ENCODE measurements at places on chromosomes 1 and 21.
A peak's percentile ranks its signal among the peaks of the same experiment; 100 is the strongest.

GRCh38 chr1:33986390-33987095, 122.7 kb downstream of the HMGB4 start:
- peak; percentile 81 for DNase-seq

DNA sequence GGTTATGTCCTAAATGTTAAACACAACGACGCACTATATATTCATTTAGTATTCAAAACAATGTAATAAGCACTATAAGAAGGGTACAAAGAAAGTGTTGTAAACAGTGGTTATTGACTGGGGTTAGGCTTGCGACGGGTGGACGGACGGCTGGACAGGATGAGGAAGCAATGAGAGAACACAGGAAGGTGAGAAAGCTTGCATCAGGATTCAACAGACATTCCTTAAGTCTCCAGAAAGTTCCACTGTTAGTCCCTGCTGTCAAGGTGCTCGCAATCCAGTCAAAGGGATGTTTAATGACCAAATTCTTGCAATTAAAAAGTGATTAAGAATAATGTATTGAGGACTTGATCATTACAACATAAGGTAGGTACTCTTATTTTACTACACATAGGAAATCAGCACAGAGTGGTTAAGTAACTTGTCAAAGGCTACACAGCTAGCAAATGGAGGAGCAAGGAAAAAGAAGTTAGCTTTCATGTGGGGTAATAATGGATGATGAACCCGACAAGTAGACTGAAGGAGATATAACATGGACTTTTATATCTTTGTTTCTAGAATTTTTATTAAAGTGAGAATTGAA, 994 bp upstream of the ACBD6 start:
- DNase-seq: no peak

- DNase-seq: no peak
These were observed 173.8 kb downstream of the RASAL2 start for GRCh38 chr1:178267646-178268094.

DNA sequence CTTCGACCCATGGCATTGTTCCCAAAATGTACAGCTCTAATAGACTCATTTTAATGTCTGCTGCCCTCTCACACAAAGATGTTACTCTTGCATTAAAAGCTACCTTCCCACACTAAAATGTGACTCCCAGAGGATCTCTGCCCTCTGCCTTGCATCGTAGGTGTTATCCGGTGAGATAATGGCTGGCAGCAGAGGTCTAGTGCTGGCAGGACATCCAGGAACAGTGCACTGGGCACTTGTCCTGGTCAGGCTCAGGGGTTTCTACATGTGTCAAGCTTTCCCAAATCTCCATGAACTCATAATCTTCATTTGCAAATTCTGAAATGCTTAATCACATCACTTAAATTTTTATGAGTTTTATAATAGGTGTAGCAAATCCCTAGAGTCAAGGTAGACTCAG, 310.6 kb downstream of the LRRIQ3 start:
- DNase-seq: no peak

DNA sequence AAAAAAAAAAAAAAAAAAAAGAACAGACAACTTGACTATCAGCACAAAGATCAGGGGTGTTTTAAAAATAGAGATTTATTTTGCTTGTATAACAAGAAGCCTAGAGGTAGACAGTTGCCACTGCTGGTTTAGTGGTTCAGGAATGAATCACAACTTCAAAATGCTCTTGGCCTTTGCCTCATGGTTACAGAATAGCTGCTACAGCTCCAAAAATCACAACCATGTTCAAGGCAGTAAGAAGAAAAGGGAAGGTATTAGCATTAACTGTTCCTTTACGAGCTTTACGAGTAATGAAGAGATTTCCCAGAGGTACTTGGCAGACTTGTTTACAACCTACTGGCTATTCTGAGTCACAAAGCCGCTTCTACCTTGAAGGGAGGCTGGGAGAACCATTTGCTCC, 52.5 kb upstream of the PPM1J start:
- DNase-seq: no peak

DNA sequence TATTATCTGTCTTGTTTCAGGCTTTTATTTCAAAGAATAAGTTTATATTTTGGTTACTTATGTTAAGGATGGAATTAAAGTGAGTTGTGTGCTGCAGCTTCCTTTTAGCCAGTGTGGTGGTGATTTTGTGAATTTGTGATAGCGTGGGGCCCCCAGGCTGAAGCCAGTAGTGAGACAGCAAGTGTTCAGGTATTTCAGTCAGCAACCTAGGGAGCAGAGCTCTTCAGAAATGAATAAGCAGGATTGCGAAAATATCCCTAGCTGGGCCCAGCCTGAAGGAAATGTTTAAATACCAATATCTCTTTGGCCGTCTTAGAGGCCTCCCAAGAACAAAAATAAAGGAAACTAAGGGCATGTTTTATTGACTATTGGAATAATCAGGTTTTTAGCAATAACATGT, 150.8 kb upstream of the C1orf105 start:
- no peak for DNase-seq

DNA sequence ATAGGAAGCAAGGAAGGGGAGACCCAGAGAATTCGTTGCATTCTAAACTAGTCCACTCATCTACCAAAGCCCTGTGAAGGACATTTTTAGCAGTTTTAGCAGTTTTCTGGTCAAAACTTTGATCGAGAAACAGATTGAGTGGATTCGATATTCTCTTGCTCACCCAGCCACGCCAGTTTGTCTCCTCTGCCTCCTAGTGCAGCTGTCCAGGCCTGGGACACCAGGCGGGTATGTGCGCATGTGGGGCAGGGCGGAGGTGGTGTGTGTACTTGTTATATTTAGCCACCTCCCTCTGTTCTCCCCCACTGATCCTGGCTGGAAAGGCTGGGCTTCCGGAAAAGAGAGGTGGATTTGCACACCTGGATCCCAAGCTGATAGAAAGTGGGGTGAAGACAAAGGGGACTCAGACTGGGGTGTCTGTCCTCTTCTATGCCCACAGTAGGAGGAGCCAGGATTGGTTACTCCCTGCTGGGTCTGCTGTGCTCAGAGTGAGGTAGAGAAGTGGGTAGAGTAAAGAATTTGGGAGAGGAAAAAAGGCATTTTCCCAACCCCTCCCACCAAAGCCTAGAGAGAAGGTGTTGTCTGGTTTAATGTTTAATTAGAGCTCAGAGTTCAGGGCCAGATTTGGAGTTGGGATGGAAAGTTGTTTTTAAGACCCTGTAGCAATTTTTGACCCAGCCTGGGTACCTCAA, 3.8 kb downstream of the LMNA start:
- DNase-seq: no peak

GRCh38 chr1:33381977-33382376, 48.9 kb downstream of the PHC2 start:
- no peak for DNase-seq

DNA sequence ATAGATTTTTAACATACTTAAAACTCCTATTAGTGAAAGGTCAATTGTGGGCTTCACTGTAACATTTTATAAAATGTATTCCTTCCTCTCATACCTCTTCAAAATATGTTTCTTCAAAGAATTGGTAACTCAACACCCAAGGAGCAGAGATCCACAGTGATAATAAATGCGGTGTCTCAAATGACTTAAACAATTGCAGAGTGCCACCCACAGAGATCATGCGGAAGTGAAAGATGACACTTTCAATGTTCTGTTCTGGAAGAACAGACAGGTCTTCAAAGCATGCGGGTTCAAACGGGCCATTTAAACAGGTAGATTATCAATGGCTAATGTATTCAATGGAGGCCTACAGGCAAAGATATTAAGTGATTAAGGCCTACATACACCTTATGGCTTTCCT, 157.0 kb upstream of the GREM2 start:
- DNase-seq: no peak

- DNase-seq: no peak
These were observed 18.1 kb downstream of the UBIAD1 start for GRCh38 chr1:11291049-11291448.

GRCh38 chr1:232557096-232557495, 72.8 kb downstream of the SIPA1L2 start:
- DNase-seq: no peak

GRCh38 chr1:166418344-166418933, 251.6 kb upstream of the FAM78B start:
- DNase-seq: no peak

- DNase-seq: no peak
These were observed 67.1 kb downstream of the CENPF start for GRCh38 chr1:214670098-214670497.

- no peak for DNase-seq
These were observed 884 bp upstream of the LRRC8C start for GRCh38 chr1:89631816-89632656.

GRCh38 chr1:207970329-207971233, 59.7 kb upstream of the CD34 start:
- no peak for DNase-seq

Measured in lower leg skin (tissue), 4 donors.